ENCODE measurements at places on chromosomes 13 and 19.

DNA sequence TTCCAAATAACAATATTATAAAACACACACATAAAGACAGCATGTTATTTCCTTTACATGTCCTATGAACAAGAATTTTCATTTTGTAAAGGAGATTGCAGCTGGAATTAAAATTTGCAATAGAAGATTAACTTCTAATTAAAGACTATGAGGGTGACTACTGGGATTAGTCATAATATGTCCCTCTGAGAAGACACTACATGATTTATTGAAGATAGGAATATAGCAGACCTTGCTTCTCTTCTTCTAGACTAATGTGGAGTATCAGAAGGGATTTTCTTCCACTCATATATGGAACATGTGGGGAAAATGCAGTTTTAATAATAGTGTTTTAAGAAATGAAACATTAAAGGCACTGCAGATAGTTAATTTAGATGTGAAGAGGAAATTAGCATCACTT is 177.8 kb downstream of the NALCN start:
- DNase-seq = no peak

- peak; percentile 86 for DNase-seq
Measured at GRCh38 chr13:24274452-24275021, 34.8 kb upstream of the C1QTNF9 start.

DNA sequence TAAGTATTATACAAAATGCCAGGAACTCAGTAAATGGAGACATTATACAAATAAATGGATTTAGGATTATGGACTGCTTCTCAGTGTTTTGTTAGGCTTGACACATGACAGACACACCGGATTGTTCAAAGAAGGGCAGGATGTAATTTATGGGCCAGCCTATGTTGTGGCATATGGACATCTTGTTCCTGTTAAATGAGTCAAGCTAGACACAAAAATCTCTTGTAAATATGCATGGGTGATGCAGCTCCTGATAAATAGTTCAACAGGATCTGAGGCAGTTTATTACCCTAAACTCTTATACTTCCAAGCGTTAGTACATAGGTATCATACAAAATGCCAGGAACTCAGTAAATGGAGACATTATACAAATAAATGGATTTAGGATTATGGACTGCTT is 502.3 kb downstream of the TBC1D4 start:
- no peak for DNase-seq

- no peak for DNase-seq
Measured at GRCh38 chr19:50432221-50433028, at the start of gene MYBPC2. Gene MYBPC2, plus strand, starts transcription at chr19:50432892. Its CDS starts 62 bp downstream, at chr19:50432954.

DNA sequence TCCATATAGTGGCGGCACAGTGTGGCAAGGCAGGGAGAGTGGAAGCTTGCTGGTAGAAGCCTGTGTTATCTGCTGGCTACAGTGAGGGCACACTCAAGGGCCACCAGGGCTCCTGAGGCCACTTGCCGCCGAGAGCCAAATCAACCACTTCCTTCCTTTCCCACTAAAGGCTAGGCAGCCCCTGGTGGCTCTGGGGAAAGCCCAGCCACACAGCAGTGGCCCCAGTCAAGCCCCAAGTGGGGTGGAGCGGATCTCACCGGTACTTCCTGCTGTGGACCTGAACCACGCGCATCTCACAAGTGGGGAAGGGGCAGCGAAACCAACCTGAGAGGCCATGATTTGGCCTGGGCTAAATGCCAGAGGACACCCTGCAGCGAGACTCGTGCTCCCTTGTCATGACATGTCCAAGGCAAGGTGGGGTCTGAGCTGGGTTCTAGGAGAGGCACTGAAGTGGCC is 21.9 kb upstream of the SLC35E1 start:
- peak; percentile 56 for DNase-seq
